ENCODE measurements at places on chromosomes 12 and 14. TPM values are rescaled to one million over a fixed set of nuclear protein-coding genes. Genes with fewer than 3 reads are reported as not detected.

GRCh38 chr12:122669397-122670070 lies 33.6 kb downstream of the HCAR2 start:
- DNase-seq = no peak

The STXBP6 gene
- 18.1 TPM for total RNA-seq

- DNase-seq = no peak
Observed at GRCh38 chr12:92147491-92147890, 1.8 kb upstream of the BTG1 start.

The PAPOLA gene
- 188 TPM for total RNA-seq

DNA sequence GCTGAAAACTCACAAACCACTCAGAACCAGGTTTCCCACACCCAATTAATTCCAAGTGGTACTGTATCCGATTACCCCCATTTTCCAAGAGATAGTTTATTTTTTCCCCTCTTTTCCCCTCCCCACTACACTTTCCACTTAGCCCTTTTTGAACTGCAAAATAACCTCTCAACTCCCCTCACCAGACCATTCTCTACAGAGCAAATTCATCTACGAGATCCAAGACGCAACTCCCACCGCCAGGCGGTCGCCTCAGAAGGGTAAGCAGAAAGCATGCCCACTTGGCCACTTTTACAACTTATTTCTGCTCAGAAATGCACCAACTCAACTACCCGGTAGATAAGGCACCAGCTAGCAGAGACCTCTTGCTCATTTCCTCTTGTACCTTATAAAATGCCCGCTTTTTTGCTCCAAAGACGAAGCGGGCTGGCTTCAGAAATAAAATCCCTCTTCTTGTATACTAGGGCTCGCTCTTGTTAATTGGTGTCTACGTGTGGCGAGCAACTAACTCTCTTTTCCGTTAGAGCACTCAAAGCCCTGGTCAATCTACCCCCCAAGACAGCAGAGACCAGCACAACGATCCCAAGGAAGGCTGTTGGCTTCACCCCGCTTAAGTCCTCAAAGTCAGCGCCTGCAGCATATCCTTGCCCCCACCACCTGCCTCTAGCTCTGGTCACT lies 910 bp upstream of the SRP54 start:
- no peak for DNase-seq

The PPFIA2 gene
- 29.5 TPM for total RNA-seq

- no peak for DNase-seq
Observed at GRCh38 chr12:48010366-48010970, 6.2 kb upstream of the COL2A1 start.

The NEUROD4 gene
- not detected for total RNA-seq

The TAS2R9 gene
- total RNA-seq = not detected

- DNase-seq = no peak
Observed at GRCh38 chr12:26471560-26471959, 276.2 kb downstream of the SSPN start.

The RTN1 gene
- 5.4 TPM for total RNA-seq

DNA sequence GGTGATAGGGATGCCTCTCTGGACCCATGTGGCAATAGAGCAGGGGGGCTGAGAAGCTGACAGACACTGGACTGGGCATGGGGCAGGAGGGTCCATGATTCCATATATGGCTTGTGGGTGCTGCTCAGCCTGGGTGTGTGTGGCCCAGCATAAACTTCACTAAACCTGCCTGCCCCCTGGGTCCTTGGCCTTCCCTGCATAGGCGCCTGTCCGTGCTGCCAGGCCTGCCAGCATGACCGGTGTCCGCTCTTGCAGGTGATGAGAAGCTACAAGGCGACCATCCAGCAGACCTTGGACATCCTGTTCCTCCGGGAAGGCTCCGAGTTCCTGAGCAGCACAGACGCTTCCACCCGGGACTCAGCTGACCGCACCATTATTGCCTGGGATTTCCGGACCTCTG lies 61.6 kb downstream of the BEGAIN start:
- DNase-seq = no peak

The AKAP5 gene
- total RNA-seq = 0.36 TPM

DNA sequence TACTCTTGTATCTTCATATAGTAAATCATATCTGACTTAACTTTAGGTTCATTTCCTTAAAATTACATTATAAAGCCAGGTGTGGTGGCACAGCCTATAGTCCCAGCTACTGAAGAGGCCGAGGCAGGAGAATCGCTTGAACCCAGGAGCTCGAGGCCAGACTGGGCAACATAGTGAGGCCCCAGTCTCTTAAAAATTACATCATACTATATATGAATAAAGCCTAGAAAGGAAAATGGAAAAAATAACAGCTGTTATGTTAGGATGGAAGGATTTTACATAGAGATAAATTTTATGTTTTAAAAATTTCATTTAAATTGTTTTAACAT lies 4.2 kb downstream of the HECTD1 start:
- no peak for DNase-seq

DNA sequence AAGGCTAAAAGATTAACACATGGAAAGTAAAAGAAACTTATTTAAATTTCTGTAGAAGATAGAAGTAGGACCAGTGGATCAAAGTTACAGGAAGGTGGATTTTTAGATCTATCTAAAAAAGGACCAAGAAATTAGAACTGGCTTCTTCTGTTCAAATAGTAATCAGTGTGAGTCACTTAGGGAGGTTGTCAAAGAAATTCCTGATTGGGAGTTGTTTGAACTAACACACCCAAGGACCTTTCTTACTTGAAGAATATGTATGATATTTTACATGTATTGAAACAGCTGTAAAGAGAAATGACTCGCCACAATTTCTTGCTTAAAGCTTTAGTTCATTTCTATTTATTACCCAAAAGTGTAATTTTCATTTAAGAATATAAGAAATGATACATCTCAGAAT lies 256.9 kb downstream of the RAD51B start:
- no peak for DNase-seq

- DNase-seq = no peak
Observed at GRCh38 chr14:69528143-69528542, 43.6 kb downstream of the PLEKHD1 start.

- no peak for DNase-seq
Observed at GRCh38 chr12:123122626-123123025, 28.3 kb downstream of the PITPNM2 start.

The C1S gene
- total RNA-seq = 662 TPM

The KRT73 gene
- total RNA-seq = not detected

The SLC41A2 gene
- 19.3 TPM for total RNA-seq

DNA sequence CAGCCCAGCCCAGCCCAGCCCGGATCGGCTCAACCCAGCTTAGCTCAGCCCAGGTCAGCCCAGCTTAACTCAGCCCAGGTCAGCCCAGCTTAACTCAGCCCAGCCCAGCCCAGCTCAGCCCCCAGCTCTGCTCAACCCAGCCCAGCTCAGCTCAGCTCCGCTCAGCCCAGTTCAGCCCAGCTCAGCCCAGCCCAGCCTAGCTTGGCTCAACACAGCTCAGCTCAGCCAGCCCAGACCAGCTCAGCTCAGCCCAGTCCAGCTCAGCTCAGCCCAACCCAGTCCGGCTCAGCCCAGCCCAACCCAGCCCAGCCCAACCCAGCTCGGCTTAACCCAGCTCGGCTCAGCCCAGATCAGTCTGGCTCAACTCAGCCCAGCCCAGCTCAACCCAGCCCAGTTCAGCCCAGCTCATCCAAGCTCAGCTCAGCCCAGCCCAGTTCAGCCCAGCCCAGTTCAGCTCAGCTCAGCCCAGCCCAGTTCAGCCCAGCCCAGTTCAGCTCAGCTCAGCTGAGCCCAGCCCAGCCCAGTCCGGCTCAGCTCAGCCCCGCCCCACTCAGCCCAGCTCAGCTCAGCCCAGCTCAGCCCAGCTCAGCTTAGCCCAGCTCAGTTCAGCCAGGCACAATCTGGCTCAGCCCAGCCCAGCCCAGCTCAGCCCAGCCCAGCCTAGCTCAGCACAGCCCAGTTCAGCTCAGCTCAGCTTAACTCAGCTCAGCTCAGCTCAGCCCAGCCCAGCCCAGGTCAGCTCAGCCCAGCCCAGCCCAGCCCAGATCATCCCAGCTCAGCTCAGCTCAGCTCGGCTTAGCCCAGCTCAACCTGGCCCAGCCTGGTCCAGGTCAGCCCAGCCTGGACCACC lies 331.7 kb downstream of the TMEM121 start:
- peak; percentile 52 for DNase-seq

- DNase-seq = no peak
Observed at GRCh38 chr12:46266382-46266791, 2.5 kb downstream of the SLC38A1 start.
